NCI-H345 (cell line): ENCODE measurements at places on chromosomes 16 and 17.

DNA sequence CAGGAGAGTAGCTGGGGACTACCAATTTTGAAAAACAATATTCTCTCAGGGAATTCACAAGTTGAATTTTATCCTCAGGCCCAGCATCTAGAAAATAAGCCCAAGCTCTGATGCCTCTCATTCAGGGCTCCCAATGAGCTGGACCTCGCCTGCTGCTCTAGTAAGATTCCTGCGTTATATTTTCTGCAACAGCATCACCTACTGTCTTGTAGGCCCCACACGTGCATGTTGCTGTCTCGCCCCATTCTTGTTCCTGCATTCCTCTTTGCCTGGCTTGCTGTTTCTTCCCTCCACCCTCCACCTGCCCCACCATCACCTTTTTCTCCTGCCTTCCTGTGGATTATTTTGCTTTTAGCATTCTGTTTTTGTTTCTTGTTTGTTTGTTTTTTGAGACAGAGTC, 8.3 kb upstream of the ST6GALNAC2 start:
- no peak for DNase-seq

DNA sequence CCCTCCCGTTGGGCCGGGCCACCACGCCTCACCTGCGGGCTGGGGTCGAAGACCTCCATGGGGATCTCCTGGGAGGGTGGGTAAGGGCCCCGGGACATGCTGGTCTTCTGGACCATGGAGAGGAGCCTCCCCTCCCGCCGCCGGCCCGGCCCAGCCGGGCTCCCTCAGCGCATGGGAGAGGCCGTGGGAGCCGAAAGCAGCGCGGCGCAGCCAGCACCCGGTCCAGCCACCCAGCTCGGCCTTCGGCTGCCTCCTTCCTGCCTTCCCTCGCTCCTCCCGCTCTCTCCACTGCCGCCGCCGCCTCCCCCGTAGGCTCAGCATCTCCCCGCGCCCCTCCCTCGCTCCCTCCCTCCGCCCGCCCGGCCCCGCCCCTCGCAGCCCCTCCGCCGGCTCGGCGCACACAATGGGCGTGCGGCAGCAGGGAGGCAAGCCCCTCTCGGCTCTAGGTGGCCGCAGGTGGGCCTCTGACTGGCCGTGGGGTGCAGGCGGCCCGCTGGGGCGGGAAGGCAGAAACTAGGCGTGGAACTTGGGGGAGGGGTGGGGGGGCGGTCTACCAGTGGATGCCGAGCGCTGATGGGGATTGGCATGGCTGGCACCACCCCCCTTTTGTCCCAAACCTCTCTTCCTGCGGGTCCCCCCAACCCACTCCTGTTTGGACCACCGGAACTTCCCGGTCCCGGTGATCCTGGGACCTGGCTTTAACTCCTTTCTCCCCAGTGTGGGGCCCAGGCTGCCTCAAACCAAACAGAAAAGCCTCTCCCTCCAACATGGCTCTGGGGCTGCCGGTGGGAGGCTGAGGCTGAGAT, at the start of gene CACNB1:
CACNB1 (minus strand) TSS at position 290 of the 806 bp plus-strand sequence; CDS start at position 116, 174 bp downstream.
- peak; percentile 83 for DNase-seq

- no peak for DNase-seq
Observed at GRCh38 chr17:4247971-4248388, 15.8 kb downstream of the ANKFY1 start.

GRCh38 chr16:83901101-83901500, 2.2 kb downstream of the MLYCD start:
- no peak for DNase-seq

- DNase-seq = no peak
Observed at GRCh38 chr17:36550491-36551417, 6.0 kb downstream of the GGNBP2 start.

- no peak for DNase-seq
Observed at GRCh38 chr17:17897442-17897841, 60.7 kb upstream of the SREBF1 start.

DNA sequence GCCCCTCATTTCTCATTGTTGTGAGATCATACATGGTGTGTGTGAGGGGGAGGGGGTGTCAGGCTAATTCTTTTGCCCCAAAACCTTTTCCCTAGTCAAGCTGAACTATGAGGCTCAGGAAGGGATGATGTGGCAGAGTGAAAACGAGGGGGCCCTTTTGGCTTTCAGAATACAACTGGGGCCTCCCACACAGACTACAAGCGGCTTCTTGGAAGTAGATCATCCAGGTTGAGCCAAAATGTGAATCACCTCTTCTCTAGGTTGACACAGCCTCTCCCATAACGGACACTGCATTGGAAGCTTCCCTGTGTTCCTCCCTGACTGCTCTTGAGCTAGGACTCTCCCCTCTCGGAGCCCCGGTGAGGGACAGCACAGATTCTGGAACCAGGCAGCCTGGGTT, 2.3 kb upstream of the ALKBH5 start:
- DNase-seq = no peak

DNA sequence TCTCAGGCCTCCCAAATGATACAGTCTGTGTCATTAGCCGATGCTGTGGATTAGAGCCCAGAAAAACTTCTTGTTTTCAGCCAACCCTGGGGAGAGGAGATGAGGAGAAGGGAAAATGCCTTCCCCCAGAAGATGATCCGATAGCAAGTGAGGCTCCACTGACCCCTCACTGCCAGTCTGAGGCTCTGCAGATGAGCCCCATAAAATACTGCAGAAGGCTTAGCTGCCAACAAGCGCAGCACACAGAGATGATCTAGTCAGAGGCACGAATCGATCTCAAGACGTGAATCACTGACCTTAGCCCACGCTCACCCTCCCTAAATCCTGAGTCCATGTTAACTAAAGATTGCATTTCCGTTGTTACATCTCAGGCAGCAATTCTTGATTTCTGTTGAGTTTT, 31.5 kb downstream of the SALL1 start:
- no peak for DNase-seq

DNA sequence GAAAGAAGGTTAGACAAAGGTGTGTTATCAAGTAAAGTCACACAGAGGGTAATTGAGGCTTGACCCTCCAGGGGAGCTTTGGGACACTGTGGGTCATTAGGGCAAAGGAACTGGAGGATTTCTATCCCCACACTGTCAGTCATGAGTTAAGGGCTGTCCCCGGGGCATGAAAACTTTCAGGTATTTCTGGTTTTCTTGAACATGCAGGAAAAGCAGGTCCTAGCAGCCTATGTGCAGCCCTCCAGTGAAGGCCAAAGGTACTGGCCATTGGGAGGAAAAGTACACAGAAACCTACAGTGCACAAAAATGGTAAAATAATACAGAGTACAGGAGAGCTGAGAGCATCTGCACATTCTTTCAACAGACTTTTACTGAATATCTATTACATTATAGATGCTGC, 44.4 kb upstream of the SCNN1B start:
- no peak for DNase-seq

DNA sequence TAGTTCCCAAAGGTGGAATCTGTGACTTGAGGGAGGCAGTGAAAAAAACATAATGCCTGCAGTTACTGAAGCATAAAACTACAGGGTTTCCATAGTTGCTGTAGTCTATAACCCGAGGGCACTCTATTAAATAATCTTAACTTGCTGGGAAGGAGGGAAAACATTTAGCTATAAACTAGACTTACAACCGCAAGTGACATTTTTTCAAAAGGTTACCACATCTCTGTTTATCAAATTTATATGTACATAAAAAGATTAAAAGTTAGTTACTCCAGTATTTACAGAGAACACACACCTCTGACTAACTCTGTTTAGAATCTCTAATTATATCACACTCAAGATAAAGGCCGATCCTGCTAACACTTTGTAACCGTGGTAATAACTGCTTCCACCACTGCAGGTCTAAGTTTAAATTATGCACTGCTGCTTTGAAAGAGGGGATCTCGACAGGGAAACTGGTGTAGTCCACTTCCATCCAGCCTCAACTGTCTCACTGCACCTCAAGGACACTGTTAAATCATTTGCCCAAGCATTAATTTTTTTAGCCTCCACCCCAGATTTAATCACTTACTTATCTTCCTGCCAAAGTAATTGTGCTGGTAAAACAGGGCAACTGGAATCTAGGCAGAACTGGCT, 14.6 kb downstream of the KCNJ16 start:
- DNase-seq = no peak

DNA sequence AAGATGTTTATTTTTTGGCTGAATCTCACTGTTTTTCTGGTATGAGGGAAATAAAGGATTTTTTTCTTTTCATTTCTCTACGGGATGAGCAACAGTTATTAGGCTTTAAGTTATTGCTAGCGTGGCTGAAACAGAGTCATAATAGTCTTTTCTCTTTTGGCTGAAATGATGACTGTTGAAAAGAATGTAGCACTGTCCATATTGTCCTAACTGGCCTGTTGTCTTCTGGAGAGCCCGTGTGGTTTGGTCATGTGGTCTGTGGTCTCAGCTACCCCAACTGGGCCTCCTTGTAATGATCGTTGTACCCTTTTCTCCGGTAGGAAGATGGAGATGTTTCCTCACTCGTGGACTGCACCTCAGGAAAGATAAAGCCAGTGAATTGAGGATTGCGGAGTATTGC, 36.6 kb downstream of the EPN2 start:
- no peak for DNase-seq

DNA sequence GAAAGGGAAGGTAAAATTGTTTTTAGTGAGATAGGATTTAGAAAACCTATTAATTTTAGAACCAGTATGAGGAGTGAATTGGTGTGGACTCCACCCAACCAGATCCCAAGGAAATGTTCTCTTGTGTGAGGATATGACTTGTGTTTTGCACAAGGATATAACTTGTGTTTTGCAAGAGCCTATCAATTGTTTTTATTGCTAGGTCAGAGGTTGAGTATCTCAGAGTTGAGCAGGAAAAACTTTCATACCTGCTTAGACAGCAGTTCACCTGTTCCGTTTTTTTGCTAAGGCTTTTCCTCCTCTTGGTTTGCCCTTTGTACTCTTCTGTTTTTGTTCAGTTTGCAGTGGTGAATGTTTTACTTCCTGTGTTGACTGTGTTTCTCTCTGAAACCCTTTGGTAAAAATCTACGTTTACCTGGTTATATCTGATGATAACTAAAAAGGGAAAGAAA, 5.1 kb downstream of the NBR1 start:
- DNase-seq = no peak

DNA sequence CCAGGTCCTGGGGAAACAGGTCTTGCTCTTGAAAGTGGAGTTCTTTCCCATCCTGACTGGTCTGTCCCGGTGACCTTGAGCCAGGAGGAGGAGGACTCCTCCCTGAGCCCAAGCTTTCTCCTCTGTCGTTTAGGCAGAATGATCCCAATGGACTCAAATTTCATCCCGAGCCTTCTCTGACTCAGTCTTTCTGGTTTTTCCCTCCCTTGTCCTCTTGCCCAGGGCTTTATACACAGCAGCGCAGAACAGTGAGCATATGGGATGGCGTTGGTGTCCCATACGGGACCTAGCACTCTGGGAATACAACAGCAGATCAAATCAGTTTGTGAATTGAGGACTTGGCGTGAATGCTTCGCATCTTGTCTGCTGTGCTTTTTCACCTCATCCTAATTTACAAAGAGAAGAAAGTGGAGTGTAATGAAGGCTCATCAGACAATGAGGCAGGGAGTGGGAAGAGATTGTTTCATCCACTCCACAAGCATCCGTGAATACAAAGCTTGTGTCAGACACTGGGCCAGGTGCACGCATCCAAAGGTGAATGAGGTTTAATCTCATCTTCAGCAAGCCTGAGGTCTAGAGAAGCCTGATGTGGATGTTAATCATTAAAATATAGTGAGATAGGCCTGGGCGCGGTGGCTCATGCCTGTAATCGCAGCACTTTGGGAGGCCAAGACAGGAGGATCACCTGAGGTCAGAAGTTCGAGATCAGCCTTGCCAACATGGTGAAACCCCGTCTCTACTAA, 1.1 kb upstream of the XYLT1 start:
- DNase-seq = no peak

DNA sequence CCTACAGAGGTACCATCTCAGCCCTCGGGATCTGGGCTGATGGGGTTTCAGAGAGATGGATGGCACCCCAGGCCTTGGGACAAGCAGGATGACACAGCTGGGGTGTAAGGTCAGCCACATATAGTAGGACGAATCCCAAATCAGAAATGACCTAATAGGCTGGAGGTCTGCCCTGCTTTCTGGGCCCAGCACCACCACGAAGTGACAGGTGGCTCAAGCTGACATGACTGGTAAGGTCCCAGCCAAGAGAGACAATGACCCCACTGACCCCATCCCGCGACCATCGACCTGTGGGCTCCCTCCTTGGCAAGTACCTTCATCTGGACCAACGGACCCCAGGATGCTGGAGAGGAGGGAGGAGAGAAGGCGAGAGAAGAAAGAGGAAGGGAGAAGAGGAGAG, 15.6 kb downstream of the CAMKK1 start:
- no peak for DNase-seq

DNA sequence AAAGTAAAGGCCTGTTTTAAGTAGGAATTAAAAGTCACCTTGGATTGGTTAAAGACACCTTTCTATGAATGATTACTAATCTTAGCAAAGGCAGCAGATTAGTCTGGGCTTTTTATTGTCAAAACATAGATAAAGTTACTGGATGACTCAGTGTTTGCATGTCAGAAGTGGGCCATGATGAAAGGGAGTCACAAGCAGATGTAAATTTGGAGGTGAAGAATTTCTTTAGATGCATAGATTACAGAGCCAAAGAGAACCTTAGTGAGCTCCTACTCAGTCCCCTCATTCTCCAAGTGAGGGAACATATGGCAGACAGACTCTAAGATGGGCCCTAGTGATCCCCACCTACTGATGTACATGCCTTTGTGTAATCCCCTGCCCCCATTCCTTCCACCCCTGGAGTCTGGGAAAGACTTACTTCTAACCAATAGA, 124.5 kb downstream of the HS3ST3A1 start:
- no peak for DNase-seq

DNA sequence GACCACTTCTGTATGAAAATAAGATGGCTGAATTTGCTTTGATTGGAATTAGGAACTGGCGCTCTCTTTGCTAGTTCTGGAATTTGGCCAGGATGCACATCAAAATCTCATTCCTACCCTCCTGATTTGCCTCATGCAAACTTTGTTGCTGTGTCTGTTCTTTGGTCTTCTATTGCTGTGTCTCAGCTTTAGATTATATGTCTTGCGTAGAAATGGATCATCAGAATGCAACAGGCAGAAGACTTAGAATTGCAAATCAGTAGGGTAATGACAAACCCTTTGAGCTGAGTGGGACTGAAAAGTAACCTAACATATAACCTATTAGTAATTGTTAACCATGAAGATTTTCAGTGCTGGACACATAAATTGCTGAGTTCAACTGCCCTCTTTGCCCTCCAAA, 30.3 kb downstream of the RAD51C start:
- DNase-seq = no peak

- peak; percentile 53 for DNase-seq
Observed at GRCh38 chr16:3188925-3189825, 1.2 kb downstream of the OR1F1 start.
